ENCODE measurements at places on chromosomes 2 and 18.

- no peak for DNase-seq
Observed at GRCh38 chr2:62467475-62468321, 38.3 kb downstream of the TMEM17 start.

DNA sequence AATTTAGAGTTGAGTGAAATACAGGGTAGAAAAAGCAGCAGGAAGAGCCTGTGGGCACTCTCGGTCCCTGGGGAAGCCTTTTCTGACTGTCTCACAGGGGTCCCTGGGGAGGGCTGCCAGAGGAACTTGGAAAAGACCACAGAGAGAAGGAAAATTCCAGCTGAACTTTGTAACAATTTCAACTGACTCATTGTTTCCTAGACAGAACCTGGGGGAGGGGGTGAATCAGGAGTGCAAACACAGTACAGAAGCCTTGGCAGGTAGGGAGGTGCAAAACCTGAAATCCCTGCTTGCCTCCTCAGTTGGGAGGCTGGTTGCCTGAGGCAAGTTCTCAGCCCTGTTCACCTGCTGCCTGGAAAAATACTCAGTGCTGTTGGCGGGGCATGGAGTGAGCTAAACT is 106.8 kb downstream of the GRB14 start:
- DNase-seq: no peak

DNA sequence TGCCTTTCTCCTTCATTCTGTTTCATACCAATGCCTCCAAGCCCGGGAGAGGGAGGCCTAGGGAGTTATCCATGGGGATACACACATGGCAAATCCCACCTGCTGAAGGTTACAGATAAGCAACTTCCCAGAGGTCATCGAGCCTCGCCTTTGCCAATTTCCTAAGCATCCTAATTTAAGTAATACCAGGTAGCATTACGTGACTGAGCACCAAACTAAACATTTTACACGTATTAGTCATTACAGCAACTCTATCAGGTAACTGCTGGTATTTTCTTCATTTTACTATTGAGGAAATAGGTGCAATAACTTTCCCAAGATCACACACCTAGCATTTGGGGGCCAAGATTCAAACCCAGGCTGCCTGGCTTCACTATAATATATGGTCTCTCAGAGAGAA is 30.1 kb upstream of the BZW1 start:
- no peak for DNase-seq

- no peak for DNase-seq
Observed at GRCh38 chr2:168530982-168531622, 75.0 kb downstream of the CERS6 start.

DNA sequence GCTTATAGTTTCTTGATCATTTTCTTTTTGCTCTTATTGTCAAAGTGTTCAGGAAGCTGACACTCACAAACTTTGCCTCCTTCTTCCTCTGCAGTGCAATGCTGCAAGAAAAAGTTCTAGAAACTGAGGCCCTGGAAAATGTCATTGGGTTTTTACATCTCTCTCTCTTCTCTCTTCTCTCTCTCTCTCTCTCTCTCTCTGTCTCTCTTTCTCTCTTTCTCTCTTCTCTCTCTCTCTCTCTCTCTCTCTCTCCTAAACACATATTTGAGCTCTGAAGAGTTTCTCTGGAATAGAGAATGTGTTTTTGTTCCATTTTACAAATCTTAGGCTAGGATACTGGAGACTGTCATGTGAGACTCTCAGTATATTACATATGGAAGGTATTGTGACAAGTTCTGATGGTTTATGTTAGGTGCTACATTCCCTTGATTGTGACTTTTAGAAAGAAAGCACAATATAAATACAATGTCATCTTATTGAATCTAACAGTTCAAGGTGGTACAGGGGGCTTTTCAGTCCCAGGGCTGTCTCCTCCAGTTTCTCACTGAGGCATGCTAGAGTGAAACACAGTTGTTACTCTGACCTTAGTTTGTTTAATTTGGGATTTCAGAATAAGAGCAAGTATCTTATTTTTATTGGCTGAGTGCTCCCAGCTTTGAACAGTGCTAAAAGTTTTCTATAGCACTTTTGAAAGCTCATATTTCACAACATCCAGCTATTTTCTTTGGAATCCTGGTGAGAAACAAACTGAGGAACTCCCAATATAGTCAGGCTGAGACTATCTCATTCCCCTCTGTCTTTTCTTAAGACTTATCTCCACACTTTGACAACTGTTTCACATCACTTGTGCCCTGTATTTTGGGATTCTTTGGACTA is 41.4 kb upstream of the EHBP1 start:
- DNase-seq: no peak

DNA sequence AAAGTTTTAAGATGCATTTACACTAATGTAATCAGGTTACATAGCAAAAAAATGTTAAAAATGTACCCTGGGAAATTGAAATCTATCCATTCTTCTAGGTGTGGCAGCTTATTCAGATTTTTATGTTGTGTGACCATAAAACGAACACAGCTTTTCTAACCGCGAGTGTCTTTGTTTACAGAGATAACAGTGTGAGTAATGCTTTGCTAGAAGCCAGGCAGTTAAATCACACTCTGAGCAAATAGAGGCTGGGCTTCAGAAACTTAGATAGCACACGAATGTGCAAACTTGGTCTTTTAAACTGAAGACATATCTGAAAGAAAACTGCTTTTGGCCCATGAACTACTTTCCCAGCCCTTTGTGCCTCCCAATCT is 116.1 kb downstream of the SPTBN1 start:
- no peak for DNase-seq

DNA sequence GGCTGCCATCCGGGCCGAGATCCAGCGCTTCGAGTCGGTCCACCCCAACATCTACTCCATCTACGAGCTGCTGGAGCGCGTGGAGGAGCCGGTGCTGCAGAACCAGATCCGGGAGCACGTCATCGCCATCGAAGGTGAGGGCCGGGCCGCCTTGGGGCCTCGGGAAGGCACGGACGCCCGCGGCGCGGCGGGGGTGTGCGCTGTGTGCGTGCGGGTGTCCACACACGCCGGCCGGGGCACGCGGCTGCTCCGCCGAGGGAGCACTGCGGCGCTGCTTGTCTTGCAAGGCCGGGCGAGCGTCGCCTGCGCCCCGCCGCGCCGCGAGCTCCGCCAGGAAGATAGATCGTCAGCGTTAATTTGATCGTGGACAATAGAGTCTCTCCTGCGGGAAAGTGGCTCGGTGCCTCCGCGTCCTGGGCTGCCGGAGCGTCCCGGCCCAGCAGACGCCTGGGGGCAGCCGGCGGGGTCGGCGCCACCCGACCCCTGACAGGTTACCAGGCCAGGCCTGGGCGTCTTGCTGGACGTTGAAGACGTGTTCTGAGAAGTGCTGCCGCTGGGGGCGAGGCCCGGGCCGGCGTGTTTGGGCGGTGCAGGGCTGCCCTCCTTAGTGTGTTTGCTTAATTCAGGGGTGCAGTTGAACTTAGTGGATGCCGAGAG is 1.0 kb downstream of the AGAP1 start:
- no peak for DNase-seq

GRCh38 chr2:217061916-217062505 is 202.1 kb upstream of the TNP1 start:
- DNase-seq: no peak

DNA sequence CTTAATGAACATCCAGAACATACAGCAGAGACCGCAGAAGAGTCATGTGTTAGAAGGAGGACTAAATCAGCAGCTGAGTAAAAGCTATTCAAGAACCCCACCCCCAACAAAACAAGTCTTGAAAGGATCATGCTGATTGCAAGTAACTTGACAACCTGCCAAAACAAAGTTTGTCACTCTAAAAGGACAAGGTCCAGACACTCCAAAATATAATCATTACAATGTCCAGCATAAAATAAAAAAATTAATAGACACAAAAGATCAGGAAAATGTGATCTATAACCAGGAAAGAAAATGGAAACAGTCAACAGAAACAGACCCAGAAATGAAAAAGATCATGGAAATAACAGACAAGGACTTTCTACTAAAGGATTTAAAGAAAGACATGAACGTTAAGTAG is 28.5 kb downstream of the CCDC88A start:
- no peak for DNase-seq

GRCh38 chr2:129777762-129778583 is 201.5 kb upstream of the RAB6C start:
- no peak for DNase-seq

DNA sequence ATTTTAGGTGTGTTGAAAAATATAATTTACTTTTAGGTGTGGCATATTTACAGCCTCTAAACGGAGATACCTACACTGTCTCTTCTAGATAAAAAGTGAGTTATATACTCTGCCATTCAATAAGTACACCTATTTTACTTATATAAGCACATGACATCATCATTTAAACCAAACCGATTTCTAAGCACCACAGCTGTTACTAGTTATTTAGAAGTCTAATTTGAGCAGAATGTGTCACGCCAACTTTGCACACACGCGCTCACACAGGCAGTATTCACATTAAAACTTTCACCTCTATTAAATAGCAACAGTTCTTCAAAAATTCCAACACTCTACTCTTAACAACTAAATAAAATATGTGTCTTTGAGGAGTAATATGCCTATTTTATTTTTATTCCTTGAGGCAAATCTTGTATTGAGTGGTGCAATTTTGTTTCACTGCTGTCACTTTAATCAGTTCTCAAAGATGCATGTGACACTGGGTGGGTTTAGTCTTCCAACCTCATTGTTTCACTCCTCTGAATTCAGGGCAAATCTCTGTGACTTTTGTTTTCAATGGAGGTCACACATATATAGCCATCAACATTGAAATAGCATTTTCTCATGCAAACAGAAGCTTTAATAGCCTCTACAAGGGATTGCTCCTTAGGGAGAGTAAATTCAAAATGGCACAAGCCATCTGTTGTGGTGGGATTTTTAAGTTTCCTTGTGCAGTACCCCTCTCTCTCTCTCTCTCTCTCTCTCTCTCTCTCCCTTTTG is 721.0 kb downstream of the PLCL1 start:
- no peak for DNase-seq

DNA sequence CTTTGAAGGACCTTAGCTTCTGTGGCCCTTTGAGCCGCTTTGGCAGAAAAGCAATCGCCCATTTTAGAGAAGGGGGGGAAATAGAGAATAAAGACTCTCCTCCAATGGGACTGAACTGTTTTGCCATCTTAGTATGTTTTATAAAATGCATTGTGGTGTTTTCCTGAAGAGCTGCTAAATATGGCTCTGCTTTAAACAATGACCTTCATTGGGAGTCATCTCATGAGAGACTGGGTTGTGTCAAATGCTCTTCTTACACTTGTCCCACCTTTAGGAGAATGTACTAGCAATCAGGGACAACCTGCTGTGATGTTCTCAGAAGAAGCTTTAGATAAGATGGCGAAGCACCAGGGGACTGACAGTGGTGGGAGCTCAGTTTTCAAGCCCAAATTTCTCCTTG is 418.9 kb upstream of the POU3F3 start:
- no peak for DNase-seq

GRCh38 chr18:49322765-49323490 is 137.5 kb downstream of the DYM start:
- no peak for DNase-seq

GRCh38 chr18:76875390-76876325 is 53.3 kb downstream of the ZNF236 start:
- DNase-seq: no peak

DNA sequence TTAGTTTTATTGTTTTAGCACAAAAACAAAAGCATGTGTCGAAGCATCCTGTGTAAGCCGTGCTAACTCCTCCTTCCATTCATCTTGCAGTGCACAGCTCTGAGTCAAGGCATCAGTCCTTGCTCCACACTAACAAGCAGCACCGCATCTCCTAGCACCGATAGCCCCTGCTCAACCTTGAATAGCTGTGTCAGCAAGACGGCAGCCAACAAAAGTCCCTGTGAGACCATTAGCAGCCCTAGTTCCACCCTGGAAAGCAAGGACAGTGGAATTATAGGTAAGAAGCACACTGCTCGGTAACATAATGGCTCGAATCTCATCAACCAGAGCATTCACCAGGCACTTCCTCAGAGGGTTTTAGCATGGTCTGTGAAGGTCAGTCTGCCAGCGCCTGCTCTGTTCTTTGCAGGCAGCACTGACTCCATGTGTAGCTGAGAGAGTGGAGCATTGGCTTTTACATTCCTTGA is 136.2 kb downstream of the WDSUB1 start:
- DNase-seq: no peak

DNA sequence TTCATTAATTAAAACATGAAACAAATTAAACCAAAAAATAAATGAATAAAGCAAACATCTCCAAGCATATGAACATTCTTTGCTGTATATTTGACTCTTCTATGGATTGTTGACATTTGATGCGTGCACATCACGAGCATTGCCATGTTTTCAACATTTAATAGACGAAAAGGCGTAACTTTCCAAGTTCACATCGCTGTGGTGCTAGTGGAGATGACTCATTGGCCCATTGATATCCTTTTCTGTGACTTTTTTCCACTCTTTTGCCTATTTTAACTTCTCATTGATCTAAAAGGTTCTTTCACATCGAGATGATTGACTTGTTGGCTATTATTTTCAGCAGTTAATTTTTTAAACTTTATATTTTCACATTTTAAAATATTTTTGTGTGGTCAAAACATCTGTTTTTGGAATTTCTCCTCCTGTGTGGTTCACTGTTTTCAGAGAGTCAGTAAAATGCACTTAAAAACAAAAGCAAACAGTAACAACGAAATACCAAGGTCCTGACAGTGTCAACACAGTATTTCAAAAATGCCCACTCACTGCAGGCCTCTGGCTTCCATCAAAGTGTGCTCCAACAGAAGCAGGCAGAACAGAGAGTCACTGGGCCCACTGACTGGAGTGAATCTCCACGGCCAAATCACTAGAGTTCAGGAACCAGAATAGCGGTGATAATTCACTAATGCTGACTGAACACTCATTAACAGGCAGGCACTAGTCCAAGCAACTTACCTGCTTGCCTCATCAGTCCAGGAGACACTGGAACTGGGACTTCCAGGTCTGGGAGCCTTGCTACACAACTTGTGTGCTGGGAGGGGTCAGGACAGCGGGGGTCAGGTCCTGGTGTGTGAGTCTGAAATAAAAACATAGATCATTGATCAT is 372.2 kb upstream of the SMIM21 start:
- no peak for DNase-seq

DNA sequence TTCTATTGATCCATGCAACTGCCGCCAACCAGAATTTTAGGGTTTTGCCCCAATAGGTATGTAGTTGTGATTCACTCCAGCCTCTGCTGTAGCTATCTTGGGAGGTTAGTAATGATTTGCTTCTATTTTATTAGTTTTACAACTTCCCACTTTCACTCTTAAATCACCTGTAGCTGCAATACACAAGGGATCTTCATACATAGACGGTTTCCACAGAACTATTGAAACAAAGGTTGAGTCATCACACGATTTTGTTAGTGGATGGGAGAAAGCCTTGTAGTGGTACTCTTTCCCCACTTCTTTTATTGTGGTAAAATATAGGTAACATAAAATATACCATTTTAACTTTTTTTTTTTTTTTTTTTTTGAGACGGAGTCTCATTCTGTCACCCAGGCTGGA is 104.2 kb upstream of the SPRED2 start:
- DNase-seq: no peak

Measured in stimulated activated CD8-positive, alpha-beta memory T cell treated with anti-CD3 and anti-CD28 coated beads, Interleukin-4, amount 100 ng/mL, for 1 hour (primary cell).